ENCODE measurements at places on chromosomes 3 and 15.

DNA sequence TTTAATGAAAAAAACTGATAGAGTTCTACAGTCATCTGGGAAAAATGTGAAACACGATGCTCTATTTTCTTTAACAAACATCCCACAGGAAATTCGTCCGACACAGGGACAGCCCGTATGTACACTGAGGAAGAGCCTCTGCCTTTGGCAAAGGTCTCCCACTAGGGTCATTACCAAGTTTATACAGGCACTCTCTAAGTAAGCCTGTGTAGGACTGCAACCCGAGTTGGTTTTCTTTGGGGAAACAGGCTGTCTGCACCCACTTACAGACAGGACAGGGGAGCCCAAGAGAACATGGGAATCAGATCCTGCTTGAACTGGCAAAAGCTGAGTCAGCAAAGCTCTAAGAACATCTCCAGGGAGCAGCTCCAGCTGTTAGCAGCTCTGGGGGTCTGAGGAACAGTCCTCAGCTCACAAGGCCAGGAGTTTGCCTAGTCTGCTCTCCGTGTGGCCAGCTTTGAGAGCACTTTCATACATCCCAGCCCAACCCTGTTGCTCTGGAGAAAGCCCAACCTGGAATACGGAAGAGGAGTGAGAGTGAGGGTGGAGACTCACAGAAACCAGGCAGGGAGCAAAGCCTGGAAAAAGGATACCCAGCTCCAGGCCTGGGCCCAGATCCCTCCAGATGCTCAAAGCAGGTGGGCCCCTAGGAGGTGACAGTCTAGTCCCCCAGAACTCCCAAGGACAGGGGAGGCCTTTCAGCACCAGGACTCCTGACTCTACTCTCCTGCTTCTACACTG lies 1.9 kb downstream of the TBC1D2B start:
- DNase-seq: peak; percentile 75

DNA sequence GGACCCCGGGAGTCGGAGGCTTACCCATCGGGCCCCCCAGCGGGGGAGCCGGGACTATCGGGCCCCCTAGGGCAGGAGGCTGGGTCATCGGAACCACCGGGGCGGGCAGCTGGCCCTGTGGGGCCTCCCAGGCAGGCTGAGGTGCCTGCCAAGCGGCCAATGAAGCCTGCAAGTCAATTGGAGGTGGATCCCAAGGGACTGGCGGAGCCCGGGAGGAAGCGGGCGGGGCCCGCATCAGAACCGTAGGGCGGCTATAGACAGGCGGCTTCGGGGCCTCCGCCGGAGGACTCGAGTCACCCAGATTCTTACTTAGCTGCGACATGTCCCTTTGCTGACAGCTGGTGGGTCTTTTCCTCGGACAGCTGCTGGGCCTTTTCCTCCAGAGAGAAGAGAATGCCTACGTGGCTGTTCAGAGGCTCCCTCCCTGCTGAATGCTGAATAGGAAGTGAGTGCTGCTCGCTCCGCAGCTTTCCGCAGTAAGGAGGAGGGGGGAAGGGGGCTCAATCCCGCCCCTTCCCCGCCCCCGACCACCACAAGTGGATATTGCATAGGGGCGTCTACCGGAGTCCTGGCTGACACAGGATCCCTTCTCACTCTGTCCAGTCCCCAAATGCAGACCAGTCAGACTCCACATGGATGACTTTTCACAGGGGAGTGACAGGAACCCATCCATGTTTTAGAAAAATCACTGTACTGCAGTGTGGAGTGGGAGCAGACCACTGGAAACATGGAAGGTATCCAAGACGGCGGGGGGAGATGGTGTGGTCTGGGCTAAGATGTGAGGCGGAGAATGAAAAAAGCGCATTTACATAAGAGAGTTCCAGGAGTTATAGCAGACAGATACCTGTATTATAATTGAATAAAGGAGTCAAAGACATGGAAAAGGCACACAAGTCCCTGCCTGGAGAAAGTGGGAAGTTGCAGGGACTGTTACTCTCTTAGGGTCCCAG lies at the start of gene MAGEL2:
Gene MAGEL2 (minus strand): TSS at position 447 of the 950 bp plus-strand sequence. CDS start 125 bp downstream, at position 322.
- no peak for DNase-seq

GRCh38 chr3:135503760-135504686 lies 461.5 kb upstream of the PPP2R3A start:
- peak; percentile 50 for DNase-seq

DNA sequence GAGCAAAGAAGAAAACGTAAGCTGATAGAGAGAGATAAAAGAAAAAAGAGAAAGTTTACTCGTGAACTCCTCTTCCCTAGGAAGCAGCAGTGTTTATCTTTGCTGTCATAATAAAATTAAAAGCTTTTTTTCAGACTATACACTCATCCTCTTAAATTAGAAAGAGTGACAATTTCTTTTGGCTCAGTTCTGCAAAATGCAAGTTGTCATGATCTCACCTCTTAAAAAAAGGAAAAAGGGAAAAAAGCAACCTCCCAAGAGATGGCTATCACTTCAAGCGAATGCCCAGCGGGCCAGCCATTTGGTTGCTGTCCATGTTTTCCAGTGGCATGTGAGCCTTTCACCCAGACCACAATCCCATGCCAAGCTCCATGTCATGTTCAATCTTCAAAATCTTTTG lies 7.0 kb upstream of the THBS1 start:
- DNase-seq: no peak

DNA sequence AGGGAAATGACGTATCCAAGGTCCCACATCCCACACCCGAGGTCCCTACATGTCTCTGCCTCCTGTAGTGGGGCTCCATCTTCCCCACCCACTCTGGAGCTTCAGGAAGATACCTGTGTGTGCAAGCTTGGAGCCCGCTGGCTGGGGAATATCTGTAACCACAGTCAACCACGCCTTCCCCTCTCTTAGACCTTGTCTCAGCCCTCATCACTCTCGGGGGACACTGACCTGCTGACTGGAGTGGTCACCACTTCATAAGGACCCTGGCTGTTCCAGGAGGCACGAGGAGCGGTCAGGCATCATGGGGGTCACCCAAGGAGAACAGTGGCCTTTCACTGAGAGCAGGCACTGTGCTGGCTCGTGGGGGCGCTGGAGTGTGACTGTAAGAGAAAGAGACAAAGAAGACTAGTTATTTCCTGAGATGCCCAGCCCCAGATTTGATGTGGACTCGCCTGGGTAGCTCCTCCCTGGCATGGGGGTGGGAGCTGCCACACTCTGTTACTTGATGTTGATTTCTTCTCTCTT lies 48.6 kb downstream of the CTXND1 start:
- no peak for DNase-seq

DNA sequence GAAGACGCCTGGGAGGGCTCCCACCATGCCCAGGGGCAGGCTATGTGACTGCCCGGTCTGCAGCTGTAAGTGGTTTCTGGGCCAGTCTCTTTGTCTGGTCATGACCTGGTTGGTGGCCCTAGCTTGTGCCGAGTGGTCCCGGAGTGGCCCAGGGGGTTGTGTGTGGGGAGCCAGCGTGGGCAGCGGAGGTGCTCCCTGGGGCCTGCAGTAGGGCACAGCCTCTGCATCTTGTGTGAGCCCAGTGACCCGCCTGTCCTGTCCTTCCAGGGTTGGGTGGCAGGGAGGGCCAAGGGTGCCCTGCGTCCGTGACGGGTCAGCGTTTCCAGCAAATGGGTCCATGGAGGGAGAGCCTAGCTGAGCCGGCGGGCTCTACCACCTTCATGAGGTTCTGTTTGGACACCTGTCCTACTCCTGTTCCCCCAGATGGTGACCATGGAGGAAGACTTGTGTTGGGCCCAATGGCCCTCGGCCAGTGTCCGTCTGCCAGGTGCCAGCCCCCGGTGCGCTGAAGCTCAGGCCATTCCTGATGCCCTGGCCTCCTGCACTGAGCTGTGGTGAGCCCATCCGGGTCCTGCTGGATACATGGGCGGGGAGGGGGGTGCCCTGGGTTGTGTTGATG lies 215.4 kb downstream of the SNRPN start:
- no peak for DNase-seq

DNA sequence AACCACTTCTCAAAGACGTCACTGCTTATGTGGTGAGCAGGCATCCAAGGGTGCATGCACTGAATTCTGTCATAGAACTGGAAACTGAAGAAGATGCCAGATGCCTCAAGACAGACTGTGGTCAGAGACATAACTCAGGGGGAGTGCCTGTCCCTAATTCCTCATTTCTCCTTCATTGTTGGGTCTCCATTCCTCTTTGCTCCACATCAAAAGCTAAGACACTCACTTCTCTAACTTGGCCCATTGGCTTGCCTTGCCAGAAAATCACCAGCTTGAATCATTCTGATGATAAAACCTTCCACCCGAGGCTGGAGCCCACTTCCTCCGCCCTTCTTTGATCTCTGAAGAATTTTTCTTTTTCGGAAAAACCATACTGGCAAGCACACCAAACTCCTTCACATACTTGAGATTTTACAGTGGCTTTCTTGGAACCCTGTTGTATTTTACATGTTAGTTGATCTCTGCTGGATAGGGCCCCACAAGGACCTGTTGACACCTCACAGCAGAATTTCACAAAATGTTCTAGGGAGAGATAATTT lies 69.9 kb downstream of the COL8A1 start:
- DNase-seq: no peak

- no peak for DNase-seq
Measured at GRCh38 chr3:141783632-141784031, 20.4 kb downstream of the GRK7 start.

- peak; percentile 9 for DNase-seq
Measured at GRCh38 chr3:110352841-110353604, 718.6 kb upstream of the NECTIN3 start.

DNA sequence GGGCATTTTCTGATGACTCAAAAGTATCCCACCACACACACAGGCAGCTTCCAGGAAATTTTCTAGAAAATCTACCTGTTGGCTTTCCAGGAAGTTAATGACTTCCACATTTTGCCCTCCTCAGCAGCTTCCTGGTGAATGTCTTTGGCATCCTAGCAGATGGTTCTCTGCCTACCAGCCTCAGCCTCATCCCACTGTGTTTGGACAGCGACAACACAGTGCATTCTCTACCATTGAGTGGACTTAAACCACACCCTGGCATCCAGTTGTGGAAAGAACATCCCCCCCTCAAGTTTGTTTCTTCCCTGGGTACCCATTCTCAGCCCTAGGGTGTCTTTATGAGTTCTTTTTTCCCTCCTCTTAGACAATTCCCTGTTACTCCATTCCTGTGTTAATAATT lies 50.8 kb upstream of the GADL1 start:
- no peak for DNase-seq

GRCh38 chr3:61547625-61548024 lies 13.7 kb upstream of the PTPRG start:
- DNase-seq: no peak

GRCh38 chr3:52210550-52211046 lies 12.6 kb downstream of the ALAS1 start:
- no peak for DNase-seq

DNA sequence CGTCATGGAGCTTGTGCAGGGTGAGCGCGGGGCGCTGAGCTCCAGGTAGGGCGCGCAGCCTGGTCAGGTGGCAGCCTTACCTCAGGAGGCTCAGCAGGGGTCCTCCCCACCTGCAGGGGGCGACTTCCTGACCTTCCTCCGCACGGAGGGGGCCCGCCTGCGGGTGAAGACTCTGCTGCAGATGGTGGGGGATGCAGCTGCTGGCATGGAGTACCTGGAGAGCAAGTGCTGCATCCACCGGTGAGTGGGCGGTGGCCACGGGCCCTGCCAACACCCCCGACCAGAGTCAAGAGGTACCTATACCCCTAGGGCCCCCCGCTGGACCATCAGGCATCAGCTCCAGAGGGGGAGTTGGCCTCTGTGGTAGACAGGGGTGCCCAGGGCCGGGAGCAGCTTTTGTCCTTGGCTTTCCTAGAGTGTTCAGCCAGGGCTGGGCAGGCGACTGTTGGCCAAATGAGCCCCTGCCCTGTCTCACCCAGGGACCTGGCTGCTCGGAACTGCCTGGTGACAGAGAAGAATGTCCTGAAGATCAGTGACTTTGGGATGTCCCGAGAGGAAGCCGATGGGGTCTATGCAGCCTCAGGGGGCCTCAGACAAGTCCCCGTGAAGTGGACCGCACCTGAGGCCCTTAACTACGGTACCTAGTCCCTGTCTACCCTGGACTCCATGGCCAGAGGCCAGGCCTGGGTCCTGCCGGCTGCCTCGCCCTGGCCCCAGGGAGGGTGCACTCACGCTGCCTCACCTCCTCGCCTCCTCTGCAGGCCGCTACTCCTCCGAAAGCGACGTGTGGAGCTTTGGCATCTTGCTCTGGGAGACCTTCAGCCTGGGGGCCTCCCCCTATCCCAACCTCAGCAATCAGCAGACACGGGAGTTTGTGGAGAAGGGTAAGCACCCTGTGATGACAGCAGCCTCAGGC lies 9.1 kb downstream of the FES start:
- no peak for DNase-seq

- no peak for DNase-seq
Measured at GRCh38 chr15:85718981-85719380, 75.7 kb downstream of the KLHL25 start.

DNA sequence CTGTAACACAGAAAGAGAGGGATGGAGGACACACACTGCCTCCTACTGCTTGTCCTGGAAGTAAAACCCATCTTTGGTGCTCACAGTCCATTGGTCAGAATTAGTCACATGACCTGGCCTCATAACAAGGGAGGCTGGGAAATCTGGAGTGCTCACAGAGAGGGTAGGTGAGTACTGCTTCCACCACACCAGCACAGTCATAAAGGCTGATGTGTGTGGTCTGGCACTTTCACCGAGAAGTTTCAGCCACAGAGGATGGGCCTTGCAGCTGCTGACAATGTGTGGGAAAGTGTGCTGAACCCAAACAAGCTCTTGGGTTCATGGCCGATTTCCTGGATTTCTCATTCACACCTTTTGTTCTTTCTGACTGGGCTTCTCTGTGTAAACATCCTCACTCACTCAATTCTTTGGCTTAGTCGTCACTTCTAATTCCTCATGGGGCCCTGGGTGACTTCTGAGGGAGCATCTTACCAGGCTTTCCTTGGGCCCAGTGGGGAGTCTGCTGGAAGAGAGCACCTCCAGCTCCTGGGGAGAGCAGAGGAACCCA lies 100.7 kb downstream of the ASB7 start:
- no peak for DNase-seq

- no peak for DNase-seq
Measured at GRCh38 chr15:43243020-43243645, 22.3 kb upstream of the EPB42 start.

GRCh38 chr15:74269362-74270035 lies 33.4 kb downstream of the CCDC33 start:
- DNase-seq: no peak

DNA sequence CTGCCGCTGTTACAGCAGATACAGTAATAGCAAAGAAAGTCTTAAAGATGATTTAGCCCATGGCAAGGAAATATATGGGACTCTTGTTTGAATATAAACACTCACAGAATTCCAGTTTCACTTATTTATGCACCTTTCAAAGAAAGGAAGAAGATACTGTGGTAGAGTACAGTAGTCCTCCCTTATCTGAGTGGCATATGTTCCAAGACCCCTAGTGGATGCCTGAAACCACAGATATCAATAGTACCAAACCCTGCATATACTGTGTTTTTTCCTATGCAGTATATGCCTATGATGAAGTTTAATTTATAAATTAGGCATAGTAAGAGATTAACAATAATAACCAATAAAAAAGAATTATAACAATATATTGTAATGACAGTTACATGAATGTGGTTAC lies 8.2 kb downstream of the MAP2K1 start:
- DNase-seq: no peak

- no peak for DNase-seq
Measured at GRCh38 chr3:5826467-5826866, 639.0 kb downstream of the EDEM1 start.
